ENCODE measurements at places on chromosomes 4 and X. TPM values are rescaled to one million over a fixed set of nuclear protein-coding genes. Genes with fewer than 3 reads are reported as not detected.

DNA sequence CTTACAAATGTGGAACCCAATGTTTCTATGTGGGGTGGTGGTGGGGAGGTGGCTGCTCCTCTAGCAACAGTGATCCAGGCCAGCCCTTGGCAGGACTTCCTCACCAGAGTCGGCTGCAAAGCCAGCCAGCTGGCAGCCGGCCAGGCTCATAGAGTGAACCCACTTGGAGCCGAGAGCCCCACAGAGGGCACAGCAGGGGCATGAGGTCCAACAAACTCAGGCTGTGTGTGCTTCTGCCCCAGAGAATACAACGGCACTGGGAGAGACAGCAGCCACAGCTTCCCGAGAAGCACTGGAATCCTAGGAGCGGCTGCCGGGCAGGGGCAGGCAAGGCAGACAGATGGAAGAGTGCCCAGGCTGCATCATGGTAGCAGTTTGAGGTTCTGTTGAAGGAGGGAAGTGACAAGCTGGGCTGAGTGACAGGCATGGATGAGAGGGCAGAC is 23.5 kb upstream of the SOWAHD start:
- no peak for DNase-seq

DNA sequence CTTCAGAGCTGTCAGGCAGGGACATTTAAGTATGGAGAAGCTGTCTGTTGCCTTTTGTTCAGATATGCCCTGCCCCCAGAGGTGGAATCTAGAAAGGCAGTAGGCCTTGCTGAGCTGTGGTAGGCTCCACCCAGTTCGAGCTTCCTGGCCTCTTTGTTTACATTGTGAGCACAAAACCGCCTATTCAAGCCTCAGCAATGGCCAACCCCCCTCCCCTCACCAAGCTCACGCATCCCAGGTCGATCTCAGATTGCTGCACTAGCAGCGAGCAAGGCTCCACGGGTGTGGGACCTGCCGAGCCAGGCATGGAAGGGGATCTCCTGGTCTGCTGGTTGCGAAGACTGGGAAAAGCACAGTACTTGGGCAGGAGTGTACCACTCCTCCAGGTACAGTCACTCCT is 59.3 kb downstream of the ZNF674 start:
- DNase-seq: no peak

The SLIT2 gene
- polyA plus RNA-seq: 54.0 TPM

DNA sequence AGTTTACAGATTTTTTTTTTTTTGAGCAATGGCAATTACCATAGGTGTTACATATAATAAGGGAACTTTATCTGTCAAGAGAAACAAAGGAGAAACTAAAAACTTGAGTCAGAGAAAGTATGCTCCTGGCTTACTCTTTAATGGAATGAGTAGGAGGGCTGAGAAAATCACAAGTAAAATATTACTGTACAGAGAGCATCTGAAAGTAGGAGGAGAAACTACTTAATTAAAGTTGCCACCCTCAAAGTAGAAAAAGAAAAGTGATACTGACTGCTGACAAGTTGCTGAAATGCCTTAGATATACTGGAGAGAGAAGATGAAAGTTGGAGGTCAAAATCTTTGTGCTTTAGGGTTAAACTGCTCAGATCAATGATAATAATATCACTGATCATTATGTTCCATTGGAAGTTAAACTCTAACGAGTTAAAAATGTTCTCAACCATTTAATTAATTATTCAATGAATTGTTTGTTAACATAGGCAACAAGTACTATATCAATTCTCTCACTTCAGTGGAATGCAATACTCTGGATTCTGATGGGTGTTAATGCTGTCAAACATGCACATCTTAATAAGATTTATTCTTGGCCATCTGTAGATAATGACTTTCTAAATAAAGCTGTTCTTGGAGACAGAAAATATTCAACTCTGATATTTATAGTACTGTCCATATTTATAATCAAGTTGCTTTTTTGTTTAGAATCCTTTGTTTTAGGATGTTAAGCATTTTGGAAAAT is 61.2 kb upstream of the CAMK2D start:
- DNase-seq: no peak

The MAGEB17 gene
- polyA plus RNA-seq: not detected

DNA sequence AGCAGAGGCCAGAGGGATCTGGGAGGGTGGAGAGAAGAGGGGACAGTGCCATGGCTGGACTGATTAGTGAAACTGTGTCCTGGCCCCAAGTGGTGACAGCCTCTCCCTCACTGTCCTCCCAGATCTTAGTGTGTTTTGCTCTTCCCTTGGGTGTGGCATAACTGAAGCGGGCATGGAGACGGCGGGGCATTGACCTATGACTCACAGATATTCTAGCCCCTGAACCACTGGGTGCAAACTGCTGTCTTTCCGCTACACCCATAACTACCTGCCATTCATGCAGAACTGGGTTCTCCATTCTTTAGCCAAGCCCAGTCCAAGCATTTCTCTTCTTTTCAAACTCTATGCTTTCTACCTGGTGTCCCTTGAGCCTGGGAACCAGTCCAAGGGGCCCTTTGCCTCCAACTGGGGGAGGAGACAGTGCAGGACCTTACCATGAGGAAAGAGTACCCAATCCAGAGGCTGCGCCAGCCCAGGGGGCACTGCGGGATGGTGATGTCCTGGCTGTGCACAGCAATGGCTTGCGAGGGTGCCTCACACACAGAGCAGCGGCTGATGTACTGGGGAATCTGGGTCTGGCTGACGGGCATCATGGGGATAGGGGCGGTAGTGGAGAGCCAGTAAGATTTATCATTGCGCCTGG is 67.6 kb downstream of the ATG4A start:
- DNase-seq: no peak

DNA sequence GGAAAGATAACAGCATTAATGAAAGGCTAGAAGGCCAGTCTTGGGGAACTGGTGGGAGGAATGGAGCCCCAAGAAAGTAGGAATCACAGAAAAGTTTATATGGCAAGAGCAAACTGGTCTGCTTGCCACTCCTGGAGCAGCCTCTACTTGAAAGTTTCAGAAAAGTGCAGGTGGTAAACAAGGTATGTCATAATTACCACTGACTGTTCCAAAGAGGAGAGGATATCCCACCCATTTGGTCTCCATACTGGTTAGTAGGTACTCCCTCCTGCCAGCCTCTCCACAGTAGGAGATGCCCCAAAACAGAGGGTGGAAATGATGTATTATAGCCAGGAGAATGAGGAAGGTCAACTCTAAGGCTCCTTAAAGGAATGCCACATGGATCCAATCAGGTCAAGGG is 145.1 kb downstream of the INPP4B start:
- DNase-seq: no peak

The MAGEA10 gene
- 0.08 TPM for polyA plus RNA-seq

GRCh38 chr4:7894677-7895181 is 44.9 kb downstream of the AFAP1 start:
- no peak for DNase-seq

DNA sequence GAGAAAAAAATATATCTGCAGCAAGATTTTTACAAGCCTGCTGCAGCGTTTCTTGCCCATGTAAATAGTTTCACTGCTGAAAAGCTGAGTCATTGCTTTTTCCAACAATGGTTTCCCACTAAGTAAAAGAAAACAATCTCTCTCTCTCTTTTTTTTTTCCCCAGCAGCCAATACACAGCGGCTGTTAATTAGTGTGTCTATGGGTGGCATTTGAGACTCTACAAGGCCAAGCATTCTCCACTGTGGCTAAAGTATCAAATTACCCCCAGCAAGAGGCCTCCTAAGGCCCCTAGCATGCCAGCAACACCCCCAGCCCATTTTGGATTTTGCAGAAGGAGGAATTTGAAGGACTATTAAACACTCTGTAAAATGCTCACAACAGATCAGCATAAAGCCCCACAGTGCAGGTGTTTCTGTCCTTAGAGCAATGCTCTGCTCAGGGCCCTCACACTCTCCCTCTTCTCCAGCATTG is 837.4 kb downstream of the TRIML1 start:
- DNase-seq: no peak

DNA sequence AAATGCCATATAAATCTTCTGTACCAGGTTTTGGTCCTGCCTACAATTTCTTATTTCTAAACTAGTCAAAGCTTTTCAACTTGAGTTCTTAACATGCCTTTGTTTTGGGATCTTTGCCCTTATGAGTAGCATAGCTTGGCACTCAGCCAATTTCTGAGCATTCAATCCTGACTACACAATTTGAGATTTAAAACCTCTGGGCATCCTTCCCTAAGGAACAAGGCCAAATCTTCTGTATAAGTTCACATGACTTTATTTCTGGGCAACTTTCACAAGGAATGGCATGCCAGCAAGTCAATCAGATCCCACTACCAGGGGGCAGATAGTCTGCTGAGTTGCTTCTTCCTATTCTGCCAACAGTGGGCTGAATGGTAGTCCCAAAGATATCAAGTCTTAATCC is 254.2 kb downstream of the ADAMTS3 start:
- DNase-seq: no peak

The LAGE3 gene
- 12.0 TPM for polyA plus RNA-seq

The GPM6B gene
- polyA plus RNA-seq: 18.6 TPM

DNA sequence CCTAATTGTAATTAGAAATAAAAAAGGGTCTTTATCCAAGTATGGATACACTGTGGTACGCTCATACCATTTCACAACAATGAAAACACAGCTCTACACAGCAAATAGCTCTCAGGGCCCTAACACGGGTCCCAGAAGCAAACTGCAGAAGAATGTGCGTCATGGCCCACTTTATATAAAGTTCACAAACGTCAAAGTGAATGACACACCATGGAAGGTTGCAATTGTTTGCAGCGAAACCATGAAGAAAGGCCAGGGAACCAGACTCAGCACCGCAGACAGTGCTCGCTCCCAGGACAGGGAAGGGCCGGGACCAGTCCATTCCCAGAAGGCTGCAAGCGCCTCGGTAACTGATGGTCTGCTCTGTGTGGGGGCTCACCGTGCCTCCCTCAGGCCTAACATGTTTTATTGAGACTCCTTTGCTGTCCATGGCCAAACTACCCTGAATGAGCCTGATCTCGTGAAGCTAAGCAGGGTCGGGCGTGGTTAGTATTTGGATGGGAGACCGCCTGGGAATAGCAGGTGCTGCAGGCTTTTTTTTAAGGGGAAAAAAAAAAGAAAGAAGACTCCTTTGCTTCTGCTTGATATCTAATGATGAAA is 47.8 kb downstream of the ACOX3 start:
- DNase-seq: no peak

DNA sequence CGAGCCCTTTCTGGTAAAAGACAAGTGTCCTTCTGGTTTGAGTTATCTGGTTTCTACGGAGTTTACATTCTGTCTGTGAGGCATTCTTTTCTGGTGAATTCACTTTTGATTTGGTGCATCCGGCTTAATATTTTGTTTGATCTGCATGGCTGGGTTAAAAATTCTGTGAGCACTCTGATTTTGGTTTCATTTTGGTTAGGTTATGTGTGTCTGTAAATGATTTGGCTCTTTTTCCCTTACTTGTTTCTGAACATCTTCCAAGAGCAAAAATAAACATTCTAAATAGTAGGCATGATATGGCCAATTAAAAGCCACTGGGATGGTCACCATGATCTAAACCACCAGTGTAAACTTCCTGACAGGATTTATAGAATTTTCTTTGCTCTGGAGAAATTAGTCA is 85.7 kb upstream of the PTPN13 start:
- DNase-seq: no peak

The STK26 gene
- 9.3 TPM for polyA plus RNA-seq

DNA sequence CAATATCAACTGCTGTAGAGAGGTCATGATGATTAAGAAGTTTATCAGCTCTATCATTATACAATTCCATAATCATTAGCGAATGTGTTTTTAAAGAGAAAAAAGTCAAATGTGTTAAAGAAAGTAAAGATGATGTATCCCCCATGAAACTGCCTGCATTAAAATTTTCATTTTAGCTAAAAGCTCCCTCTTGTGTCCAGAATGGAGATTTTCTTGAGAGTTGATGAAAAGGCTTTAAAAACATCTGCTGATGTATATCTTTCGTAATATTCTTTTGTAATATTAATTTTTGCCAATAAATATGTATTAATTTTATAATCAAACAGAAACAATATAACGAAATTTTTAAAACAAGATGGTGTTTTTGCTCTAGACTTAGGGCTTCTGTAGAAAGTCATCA is 52.1 kb upstream of the LHFPL1 start:
- DNase-seq: no peak

DNA sequence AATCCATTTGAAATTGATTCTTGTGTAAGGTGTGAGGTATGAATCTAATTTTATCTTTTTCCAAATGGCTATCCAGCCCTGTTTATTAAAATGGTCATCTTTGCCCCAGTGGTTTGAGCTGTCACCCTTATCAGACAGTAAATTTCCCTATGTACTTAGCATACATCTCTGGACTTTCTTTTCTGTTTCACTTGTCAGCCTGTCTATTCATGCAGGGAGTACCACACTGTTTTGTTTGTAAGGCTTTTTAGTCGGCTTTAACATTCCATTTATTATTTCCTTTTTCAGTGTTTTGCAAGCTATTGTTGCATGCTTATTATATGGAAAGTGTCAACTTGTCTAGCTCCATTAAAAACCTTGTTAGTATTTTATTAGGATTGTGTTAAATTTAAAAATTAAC is 155.8 kb downstream of the STAG2 start:
- no peak for DNase-seq

The GYG2 gene
- polyA plus RNA-seq: 17.1 TPM

GRCh38 chr4:80081566-80081965 is 8.5 kb upstream of the ANTXR2 start:
- DNase-seq: no peak

DNA sequence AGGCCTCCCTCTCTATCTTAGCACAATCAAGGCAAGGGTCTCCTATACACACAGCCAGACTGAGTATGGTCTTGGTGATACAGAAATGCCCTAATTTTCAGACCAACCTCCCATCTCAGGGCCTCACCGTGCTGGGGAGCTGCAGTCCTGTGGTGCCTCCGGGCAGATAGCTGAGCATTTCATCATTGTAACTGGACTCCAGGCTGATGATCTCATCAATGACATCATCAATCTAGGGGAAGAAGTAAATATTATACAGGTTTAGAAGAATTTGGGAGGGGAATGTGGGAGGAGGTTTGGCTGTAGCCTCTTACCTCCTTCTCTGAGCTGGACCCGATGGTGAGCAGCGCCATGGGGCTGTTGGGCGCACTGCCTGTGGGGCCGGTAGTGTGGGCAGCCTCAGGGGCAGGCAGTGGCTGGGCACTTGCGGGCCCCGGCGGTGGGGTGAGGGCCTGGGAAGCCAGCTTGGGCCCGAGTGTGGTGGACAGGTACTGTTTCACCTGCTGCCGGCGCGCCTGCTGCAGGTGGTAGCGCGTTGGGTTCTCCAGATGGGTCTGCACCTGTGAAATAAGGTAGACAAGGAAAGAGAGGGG is 5.2 kb downstream of the TFE3 start:
- no peak for DNase-seq

The GDPD2 gene
- polyA plus RNA-seq: 1.5 TPM

Measured in right renal cortex interstitium (tissue), 3 donors.